Activated naive CD4-positive, alpha-beta T cell (primary cell): ENCODE measurements at places on chromosomes 12 and 14.

DNA sequence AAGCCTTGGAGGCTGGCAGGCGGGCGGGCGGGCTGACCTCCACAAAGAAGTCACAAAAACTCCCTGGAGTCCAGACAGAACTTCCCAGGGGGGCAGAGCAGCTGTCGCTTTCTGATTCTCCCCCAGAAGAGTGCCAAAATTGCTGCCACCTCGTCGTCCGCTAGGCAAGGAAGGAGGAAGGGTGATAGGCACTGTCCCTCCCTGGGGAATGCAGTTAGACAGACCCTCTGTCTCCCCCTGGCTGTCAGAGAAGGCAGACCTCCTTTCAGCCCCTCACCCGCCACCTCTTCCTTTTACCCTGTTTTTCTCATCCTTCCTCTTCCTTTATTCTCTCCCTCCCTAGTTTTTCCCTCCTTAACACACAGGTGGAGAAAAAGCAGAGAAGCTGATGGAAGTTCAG lies 18.7 kb downstream of the GRIN2B start:
- DNase-seq: no peak

GRCh38 chr14:57018065-57018464 lies 207.8 kb upstream of the OTX2 start:
- no peak for DNase-seq

DNA sequence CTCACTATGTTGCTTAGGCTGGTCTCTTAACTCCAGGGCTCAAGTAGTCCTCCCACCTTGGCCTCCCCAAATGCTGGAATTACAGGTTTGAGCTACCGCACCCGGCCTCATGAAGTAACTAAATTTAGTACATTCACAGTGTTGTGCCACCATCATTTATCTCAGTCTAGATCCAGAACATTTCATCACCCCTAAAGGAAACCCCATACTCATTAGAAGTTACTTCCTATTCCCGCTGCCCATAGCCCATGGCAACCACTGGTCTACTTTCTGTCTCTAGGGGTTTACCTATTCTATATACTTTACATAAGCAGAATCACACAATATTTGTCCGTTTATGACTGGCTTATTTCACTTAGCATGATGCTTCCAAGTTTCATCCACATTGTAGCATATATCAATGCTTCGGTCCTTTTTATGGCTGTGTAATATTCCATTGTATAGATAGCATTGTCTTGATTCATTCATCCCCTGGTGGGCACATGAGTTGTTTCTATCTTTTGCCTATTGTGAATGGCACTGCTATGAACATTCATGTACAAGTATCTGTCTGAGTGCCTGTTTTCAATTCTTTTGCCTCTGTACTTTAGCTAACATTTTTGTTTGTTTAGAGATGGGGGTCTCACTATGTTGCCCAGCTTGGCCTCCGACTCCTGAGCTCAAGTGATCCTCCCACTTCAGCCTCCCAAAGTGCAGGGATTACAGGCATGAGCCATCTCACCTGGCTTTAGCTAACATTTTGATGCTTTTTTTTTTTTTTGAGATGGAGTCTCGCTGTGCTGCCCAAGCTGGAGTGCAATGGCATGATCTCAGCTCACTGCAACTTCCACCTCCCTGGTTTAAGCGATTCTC lies 10.2 kb upstream of the SH2B3 start:
- DNase-seq: no peak

DNA sequence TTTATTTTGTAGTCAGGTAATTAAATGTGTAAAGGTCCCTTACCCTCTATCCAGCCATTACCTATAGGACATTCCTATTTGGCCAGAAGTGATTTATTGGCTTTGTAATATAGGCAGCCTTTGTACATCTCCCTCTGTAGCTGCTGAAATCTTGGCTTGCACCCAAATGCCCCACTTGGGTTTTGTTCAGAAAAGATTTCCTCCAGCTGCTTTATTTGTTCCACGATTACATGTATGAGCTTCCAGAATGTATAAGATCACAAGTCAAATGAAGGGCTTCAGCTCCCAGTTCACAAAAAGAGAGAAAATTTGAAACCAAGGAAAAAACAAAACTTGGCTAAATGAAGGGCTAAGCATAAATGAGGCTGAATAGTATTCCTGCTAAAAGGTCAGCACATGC lies 103.4 kb downstream of the EFCAB11 start:
- DNase-seq: no peak

GRCh38 chr12:131434208-131435125 lies 276.4 kb upstream of the SFSWAP start:
- DNase-seq: no peak

- DNase-seq: no peak
Measured at GRCh38 chr12:124098101-124098757, 125.2 kb downstream of the ZNF664 start.

- DNase-seq: no peak
Measured at GRCh38 chr12:49550693-49551252, 11.9 kb downstream of the KCNH3 start.

GRCh38 chr14:68906439-68906838 lies 72.7 kb downstream of the ACTN1 start:
- no peak for DNase-seq

GRCh38 chr12:107684990-107685359 lies 624 bp upstream of the PWP1 start:
- DNase-seq: no peak

DNA sequence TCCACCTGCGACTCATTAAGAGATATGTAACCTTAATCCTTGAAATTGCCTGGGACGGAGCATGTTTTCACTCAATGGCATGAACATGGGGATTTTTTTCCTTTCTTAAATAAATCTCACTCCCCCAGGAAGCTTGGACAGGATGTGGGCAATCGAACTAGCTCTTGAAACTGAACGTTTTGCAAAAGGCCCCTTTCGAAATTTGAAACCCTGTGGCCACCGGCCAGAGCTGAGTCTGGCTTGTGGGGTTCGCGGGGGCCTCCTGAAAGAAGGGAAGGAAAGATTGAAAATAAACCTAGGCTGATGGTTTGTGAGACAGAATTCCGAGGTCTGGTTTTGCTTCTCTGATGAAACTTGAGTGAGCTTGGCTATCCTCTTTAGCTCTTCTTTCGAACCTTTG lies 101.4 kb upstream of the RTL1 start:
- DNase-seq: no peak

- no peak for DNase-seq
Measured at GRCh38 chr14:50242566-50243310, 11.4 kb upstream of the SOS2 start.

GRCh38 chr14:85423889-85424288 lies 106.1 kb upstream of the FLRT2 start:
- no peak for DNase-seq

DNA sequence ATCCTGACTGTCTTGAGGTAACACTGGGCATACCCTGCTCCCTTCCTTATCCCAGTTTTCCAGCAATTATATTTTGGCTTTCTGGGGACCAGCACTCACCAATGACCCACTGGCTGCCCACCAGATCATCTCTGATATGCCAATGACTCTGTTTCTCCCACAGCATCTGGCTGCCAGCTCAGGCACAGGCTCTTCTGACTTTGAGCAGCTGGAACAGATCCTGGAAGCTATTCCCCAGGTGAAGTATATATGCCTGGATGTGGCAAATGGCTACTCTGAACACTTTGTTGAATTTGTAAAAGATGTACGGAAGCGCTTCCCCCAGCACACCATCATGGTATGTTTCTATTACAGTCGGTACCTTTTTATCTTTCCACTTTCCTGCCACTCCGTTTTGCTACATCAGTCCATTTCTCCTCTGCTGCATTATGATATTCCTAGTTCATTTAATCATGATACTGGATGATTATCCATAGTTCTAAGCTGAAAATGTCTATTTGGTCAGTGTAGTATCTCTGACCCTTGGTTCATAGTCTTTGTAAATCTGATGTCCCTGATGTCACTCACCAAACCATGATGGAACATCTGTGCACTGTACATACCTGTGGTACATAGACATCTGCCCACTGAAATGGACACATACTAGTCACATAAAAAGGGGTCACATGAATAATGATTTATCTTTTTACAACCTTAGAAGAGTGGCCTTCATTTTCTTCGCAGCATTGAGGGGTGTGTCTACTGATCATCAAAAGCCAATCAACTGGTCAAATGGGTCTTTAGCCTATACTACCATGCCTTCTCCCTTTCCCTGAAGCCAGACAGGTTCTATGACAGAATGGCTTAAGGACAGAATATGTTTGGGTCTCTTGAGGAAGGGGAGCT lies 3.3 kb downstream of the GMPR2 start:
- no peak for DNase-seq

GRCh38 chr14:53041067-53041466 lies 90.2 kb upstream of the FERMT2 start:
- DNase-seq: no peak

- no peak for DNase-seq
Measured at GRCh38 chr14:54537651-54538050, 27.9 kb downstream of the CGRRF1 start.

- DNase-seq: no peak
Measured at GRCh38 chr12:70648191-70648590, 11.0 kb upstream of the PTPRB start.

GRCh38 chr14:31268216-31268615 lies 60.6 kb upstream of the HECTD1 start:
- DNase-seq: no peak

GRCh38 chr14:84975241-84975902 lies 554.6 kb upstream of the FLRT2 start:
- no peak for DNase-seq

DNA sequence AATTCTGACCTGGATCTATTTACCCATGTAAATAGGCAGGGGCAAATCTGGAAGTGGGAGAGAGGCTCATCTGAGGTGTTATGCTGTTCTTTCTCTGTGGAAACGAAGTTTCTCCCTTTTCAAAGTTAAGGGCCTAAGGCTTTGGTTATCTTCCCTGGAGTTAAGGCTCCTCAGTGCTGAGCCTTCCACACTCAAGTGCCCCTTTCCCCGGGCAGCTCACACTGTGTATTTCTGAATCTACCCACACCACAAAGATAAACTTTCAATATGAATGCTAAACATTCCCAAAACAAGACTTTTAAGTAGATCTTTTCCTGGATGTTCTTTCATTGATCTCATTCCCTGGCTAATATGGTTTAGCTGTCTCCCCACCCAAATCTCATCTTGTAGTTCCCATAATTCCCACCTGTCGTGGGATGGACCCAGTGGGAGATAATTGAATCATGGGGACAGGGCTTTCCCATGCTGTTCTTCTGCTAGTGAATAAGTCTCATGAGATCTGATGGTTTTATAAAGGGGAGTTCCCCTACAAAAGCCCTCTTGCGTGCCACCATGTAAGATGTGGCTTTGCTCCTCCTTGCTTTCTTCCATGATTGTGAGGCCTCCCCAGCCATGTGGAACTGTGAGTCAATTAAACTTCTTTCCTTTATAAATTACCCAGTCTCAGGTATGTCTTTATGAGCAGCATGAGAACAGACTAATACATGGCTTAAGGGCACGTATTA lies 251.1 kb downstream of the NAV3 start:
- DNase-seq: no peak

- no peak for DNase-seq
Measured at GRCh38 chr12:106425061-106425702, 67.6 kb downstream of the POLR3B start.

DNA sequence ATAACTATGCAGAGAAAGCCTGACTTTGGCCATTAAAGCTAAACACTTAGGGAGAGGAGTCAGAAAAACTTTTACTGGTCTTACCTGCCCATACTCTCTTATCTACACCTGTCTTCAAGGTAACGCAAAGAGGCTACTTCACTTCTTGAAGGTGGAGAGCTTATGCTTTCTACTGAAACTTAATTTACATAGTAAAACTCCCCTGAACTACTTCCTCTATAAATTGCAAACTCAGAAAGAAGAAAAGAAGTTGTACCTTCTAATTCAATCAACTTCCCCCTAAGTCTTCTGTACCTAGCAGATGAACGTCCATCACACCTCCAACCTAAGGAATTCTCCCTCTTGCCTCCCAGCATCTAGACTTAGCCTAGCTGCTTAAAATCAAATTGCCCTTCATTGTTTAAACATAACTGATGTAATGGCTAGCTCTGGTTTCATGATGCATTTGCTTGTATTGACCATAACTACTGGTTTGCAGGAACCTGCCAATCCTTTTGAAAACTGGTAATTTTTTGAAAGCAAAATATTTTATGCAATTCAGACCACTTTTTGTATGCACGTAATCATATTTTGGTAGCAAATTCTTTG lies 87.7 kb downstream of the STON2 start:
- DNase-seq: no peak

- DNase-seq: no peak
Measured at GRCh38 chr14:89721956-89722355, 232.6 kb downstream of the EFCAB11 start.

DNA sequence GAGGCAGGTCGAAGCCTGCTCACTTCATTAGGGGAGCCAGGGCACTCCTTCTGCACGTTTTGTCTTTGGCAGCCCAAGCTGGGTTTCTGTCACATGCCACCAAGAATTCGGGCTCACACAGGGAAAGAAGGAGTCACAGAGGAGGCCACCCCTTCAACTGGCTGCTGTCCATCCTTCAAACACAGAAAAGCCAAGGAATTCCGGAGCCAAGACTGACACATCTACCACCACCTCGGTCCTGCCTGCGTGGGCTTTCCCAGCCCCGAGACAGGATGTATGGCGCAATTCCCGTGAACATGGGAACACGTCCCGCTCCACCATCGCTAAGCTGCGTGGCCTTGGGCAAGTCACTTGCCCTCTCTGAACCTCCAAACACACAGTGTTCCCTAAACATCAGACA lies 70.4 kb downstream of the NCOR2 start:
- DNase-seq: no peak

- no peak for DNase-seq
Measured at GRCh38 chr12:69834147-69834546, 9.1 kb downstream of the MYRFL start.

DNA sequence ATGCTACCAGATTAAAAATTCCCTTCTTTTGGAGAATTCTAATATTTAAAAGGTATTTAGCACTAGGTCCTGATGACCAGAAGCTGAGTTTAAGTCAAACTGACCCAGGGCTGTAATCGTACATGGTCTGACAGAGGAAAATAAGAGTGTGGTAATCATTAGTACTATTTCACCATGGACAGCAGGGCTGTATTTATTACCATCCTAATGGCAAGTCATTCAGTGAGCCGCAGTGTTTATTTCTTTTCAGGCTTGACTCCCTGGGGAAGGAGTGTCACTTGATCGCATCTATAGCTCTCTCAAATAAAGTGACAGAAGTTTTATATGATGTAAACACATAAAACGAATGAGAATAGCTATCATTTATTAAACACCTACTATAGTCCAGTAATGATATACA lies 261.8 kb downstream of the BTG1 start:
- no peak for DNase-seq

- no peak for DNase-seq
Measured at GRCh38 chr14:37595809-37596621, 586 bp downstream of the TTC6 start.

GRCh38 chr14:79293482-79294177 lies 917.7 kb downstream of the DIO2 start:
- DNase-seq: no peak

GRCh38 chr14:99887407-99887806 lies 94.2 kb downstream of the EML1 start:
- no peak for DNase-seq

GRCh38 chr12:64107776-64108175 lies 114.3 kb downstream of the KICS2 start:
- DNase-seq: no peak

DNA sequence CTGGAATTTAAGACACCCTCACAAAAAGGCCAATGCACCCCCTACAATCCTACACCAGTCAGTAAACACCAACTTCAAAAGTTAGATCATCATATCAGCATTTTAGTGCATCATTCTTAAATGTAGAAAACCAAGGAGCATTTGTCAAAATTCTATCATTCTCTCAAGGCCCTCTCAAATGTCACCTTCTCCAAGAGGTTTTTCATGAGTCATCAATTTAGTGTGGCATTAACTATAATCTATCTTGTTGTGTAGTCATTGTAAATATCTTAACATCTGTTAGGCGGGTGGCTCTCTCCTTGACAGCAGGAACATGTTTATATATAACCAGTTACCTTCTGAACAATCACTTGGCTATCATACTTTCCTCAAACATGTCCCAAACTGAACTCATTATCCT lies 62.1 kb upstream of the G2E3 start:
- DNase-seq: no peak
